Upper lobe of left lung (tissue), 6 donors: ENCODE measurements at places on chromosomes 7 and 10. TPM values are rescaled to one million over a fixed set of nuclear protein-coding genes. Genes with fewer than 3 reads are reported as not detected.

DNA sequence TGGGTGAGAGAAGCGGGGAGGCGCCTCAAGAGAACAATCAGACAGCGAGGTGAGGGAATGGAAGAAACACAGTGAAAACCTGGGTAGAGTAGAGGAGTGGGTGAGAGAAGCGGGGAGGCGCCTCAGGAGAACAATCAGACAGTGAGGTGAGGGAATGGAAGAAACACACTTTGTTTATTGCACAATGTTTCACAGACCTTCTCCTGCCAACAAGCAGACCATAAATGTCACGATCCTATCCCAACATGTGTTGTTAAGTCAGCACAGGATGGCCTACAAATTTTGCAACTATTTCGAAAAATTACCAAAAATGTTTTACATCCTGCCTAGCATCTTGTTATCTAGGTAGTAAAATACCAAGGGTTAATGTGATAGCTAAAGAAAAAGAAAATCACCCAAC is 115.3 kb downstream of the JAZF1 start:
- DNase-seq: no peak

PLXNA4 gene
- 3.2 TPM for total RNA-seq

TAS2R38 gene
- total RNA-seq: not detected

DNA sequence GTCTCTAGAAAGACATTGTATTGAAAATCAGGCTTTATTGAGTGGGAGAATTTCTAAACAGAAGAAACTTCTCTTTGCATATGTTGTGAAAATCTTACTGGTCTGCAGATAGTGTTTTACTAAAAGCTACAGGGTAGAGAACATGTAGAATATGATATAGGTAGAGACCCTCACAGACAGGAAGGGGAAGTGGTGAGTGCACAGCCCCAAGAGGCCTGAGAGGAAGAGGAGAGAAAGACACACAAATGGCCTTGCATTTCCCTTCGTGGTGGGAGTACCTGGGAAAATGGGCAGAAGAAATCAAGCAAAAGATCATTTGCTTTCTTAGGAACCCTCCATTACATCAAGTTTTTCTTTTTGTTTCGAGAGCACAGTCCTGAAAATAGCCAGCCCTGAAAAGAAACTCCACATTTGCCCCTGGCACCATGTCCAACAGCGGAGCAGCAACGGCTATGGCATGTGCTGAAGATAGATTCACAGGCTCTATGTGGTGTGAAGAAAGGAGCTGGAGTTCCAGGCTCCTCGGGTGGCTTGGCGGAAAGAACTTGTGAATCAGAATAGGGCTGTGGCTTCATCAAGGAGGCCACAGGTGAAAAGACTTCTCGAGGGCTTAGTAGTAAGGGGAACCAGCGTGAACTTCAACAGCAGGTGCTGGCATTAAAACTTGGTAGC is 143.5 kb downstream of the CALCR start:
- DNase-seq: no peak

TRIM50 gene
- total RNA-seq: 0.13 TPM

TRPV5 gene
- total RNA-seq: not detected
